Activated T-cell treated with anti-CD3 and anti-CD28 coated beads, Interleukin-2, amount 50 U/mL, for 24 hours (primary cell): ENCODE measurements at places on chromosomes 6 and 20.

DNA sequence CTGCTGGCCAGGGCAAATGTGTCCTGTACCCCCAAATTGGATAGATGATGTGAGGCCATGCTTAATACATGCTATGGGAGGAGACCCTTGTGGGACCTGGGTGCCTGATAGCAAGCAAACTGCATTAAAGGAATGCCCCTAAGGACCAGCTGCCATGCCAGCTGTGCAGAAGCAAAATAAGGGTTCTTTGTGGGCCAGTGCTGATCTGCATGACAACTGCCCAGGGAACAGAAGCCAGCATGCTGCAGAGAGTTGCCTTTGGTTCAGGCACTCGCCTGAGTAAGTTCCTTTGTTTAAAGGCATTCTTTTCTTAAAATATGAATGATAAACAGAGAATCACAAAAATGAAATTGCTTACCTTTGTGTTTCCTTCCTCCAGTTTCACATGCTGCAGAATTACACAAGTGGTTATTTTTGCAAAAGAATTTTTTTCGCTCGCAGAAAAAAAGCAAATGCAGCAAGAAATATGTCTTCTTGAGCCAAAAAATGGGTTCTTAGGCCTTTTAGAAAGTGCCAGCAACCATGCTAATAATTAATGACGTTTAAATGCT, 6.9 kb upstream of the SYNDIG1 start:
- no peaks in the 10 kb centered on the region for H3K4me1 ChIP-seq
- H3K4me3 ChIP-seq, result no peak overlapping the region
- no peak overlapping the region for H3K27ac ChIP-seq
- H3K27me3 ChIP-seq, result peaks cover 11% of the 10 kb centered on the region
- no peak for DNase-seq
- no peaks in the 10 kb centered on the region for H3K36me3 ChIP-seq

GRCh38 chr6:56685994-56686393, 43.3 kb upstream of the DST start:
- H3K4me3 ChIP-seq, result no peak overlapping the region
- H3K4me1 ChIP-seq, result no peaks in the 10 kb centered on the region
- no peaks in the 10 kb centered on the region for H3K27me3 ChIP-seq
- no peak for DNase-seq

DNA sequence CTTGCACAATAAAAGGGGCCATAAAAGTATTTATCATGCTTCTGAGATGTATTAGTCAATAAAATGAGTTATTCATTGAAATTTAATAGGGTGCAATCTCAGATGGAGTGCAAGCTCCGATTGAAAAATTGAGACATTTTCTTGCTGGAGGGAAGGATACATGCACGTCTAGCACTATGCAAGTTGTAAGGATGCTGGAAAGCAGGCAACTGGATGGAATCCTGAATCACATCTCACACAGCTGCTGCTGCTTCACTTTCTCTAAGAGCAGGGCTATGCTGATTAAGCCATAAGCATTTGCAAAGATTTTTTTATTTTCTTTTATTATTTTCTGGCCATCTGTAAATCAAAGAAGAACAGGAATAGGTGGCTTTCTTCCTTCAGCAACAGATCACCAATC, 308.8 kb upstream of the EPHA7 start:
- H3K27ac ChIP-seq, result no peak overlapping the region
- no peak for DNase-seq
- H3K4me3 ChIP-seq, result no peak overlapping the region
- no peaks in the 10 kb centered on the region for H3K4me1 ChIP-seq
- H3K36me3 ChIP-seq, result no peaks in the 10 kb centered on the region

- no peak for DNase-seq
- no peaks in the 10 kb centered on the region for H3K27me3 ChIP-seq
- H3K4me1 ChIP-seq, result no peaks in the 10 kb centered on the region
- H3K36me3 ChIP-seq, result no peaks in the 10 kb centered on the region
Observed at GRCh38 chr20:8834851-8835250, 234.0 kb upstream of the PLCB4 start.

GRCh38 chr20:47295129-47295813, 61.2 kb downstream of the ZMYND8 start:
- peaks cover 14% of the 10 kb centered on the region for H3K4me1 ChIP-seq
- no peak overlapping the region for H3K4me3 ChIP-seq
- DNase-seq, result no peak
- H3K27me3 ChIP-seq, result no peaks in the 10 kb centered on the region
- H3K36me3 ChIP-seq, result peaks cover 90% of the 10 kb centered on the region

DNA sequence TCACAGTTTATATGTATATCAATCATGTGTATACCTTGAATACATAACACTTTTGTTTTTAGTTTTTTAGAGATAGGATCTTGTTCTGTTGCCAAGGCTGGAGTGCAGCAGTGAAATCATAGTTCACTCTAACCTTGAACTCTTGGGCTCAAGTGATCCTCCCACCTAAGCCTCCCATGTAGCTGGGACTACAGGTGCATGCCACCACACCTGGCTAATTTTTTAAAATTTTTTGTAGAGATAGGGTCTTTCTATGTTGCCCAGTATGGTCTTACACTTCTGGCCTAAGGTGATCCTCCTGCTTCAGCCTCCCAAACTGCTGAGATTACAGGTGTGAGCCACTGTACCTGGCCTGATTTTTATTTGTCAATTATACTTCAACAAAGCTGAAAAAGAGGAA, 69.9 kb downstream of the SYCP2L start:
- no peak overlapping the region for H3K27ac ChIP-seq
- peaks cover 41% of the 10 kb centered on the region for H3K27me3 ChIP-seq
- no peaks in the 10 kb centered on the region for H3K36me3 ChIP-seq
- H3K4me1 ChIP-seq, result no peaks in the 10 kb centered on the region
- no peak for DNase-seq
- no peak overlapping the region for H3K4me3 ChIP-seq

GRCh38 chr6:14510038-14510437, 392.5 kb downstream of the CD83 start:
- H3K27ac ChIP-seq, result no peak overlapping the region
- H3K4me3 ChIP-seq, result no peak overlapping the region
- peaks cover 7% of the 10 kb centered on the region for H3K27me3 ChIP-seq
- H3K4me1 ChIP-seq, result peaks cover 22% of the 10 kb centered on the region
- no peaks in the 10 kb centered on the region for H3K36me3 ChIP-seq
- DNase-seq, result no peak

DNA sequence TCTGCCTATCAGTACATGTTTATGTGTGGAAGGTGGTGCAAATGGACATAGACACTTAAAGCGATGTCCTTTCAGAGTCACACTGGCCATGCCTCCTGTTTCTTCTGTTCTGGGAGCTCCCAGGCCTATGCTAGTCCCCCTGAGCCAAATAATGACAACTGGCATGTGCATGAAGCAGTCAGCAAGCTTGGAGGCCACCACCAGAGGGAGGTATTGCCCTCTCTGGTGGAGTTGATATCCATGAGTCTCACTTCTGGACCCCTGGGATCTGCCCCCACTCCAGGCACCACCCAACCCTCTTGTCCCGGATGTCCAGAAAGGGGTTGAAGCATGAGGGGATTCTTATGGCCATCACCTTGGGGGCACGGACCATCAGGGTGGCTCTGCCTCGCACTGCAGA, 172.2 kb downstream of the AIG1 start:
- H3K27me3 ChIP-seq, result no peaks in the 10 kb centered on the region
- H3K36me3 ChIP-seq, result no peaks in the 10 kb centered on the region
- H3K4me1 ChIP-seq, result no peaks in the 10 kb centered on the region
- DNase-seq, result peak; percentile 35
- H3K4me3 ChIP-seq, result no peak overlapping the region
- H3K27ac ChIP-seq, result no peak overlapping the region

GRCh38 chr20:43167615-43168014, 22.1 kb downstream of the PTPRT start:
- no peak overlapping the region for H3K4me3 ChIP-seq
- peaks cover 4% of the 10 kb centered on the region for H3K27me3 ChIP-seq
- no peak overlapping the region for H3K27ac ChIP-seq
- no peak for DNase-seq
- no peaks in the 10 kb centered on the region for H3K4me1 ChIP-seq

DNA sequence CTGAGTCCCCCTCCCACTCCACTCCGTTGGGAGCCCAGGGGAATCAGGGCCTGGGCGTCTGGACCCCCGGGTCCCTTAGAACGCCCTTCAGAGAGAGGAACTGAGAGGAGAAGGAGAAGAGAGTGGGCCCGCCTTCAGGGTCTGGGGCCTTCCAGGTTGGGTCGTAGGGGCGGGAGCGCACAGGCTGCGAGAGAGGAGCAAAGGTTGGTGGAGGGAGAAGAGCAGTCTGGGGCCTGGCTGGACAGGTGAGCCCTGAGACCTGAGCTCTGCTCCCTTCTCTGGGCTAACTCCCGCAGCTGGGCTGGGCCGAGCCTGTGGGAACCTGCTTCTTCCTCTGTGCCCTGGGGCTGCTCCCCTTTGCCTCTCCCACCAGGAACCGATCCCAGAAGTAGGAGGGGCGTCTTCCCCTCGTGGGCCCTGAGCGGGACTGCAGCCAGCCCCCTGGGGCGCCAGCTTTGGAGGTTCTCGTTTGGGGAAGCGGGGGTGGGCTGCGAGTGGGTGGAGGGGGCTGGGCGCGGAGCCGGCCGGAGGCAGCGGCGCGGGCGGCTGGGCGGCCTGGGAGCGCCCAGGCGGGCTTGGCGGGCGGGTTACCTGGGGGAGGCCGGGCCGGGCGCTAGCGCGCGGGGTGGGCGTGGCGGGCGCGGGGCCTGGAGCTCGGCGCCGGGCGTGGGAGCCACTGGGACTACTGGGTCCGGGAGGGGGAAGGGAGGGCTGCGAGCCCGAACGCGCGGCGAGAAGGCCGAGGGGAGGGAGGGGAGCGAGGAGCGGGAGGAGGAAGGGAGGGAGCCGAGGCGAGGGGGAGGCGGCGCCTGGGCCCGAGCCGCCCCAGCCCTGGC, at the start of gene DDR1:
DDR1 (plus strand) TSS at position 835 of the 836 bp plus-strand sequence. CDS start 4,211 bp downstream, outside the sequence.
- H3K4me1 ChIP-seq, result peaks cover 34% of the 10 kb centered on the region
- peak within 1 kb of the TSS; percentile 78 for H3K4me3 ChIP-seq
- DNase-seq, result peak; percentile 67

DNA sequence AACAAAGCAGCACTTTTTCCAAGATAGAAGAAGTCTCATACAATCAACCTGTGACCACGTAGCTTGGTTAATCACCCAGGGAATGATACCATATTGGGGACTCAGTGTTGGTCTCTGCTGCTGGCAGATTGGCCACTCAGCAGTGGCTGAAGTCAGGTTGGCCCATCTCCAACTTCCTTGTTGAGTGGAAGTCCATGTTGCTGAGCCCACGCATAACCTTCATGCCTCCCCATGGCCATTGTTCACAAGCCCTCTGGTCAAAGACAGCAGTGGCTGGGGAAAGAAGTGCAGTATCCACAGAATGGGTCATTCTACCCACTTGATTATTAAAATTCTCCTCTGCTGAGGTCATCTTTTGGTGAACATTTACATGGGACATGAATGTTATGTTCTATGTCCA, 38.5 kb downstream of the PKIB start:
- DNase-seq, result no peak
- no peaks in the 10 kb centered on the region for H3K27me3 ChIP-seq
- H3K4me3 ChIP-seq, result no peak overlapping the region

- no peak overlapping the region for H3K4me3 ChIP-seq
- H3K27me3 ChIP-seq, result peaks cover 4% of the 10 kb centered on the region
- no peak for DNase-seq
- no peaks in the 10 kb centered on the region for H3K36me3 ChIP-seq
- H3K27ac ChIP-seq, result no peak overlapping the region
Observed at GRCh38 chr20:23926944-23927872, 47.7 kb upstream of the CST5 start.

DNA sequence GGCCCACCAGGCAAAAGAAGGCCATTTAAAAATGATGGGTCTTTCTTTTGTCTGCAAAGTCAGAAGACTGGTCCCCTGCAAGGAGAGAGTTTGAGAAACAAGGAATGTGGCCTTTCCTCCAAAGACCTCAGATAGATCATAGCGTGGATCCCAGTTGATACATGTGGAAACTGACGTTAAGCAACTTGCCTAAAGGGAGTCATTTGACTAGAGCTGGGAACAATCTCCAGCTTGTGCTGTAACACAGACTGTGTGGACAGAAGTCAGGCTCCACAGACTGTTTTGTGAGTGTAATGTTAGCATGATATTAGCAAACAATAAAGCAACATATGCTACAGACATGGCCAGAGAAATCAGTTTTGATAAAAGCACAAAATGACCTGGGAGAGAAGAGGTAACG, 140.4 kb upstream of the CITED2 start:
- no peak for DNase-seq
- H3K27ac ChIP-seq, result peak overlapping the region; percentile 87
- H3K36me3 ChIP-seq, result no peaks in the 10 kb centered on the region
- no peaks in the 10 kb centered on the region for H3K27me3 ChIP-seq

DNA sequence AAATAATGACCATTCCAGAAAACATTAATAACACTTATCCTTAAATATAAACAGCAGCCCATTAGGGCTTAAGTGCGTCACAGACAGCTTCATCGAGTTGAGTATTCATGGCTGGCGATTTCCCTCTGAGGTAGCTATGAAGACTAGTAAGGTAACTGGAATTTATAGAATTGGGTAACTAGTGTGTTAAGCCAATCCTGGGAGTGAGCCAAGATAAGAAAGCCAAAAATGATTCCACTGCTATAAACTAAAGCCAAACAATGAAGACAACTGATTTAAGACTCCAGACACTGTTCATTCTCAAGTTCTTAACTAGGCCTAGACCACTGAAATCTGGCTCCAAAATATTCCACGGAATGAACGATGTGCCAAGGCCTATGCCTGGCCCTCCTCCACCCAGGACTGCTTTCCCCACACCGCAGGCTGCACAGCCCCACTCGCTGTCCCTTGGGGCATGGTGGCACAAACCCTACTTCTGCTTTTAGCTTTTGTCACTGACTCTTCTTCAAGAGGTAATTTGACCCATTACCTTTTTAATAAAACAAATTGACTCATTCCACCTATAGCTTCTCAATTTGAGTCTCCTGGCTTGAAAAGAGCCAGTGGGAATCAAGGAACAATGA, 66.0 kb downstream of the BLOC1S5 start:
- H3K36me3 ChIP-seq, result peaks cover 1% of the 10 kb centered on the region
- no peaks in the 10 kb centered on the region for H3K27me3 ChIP-seq
- no peak overlapping the region for H3K4me3 ChIP-seq
- DNase-seq, result no peak

DNA sequence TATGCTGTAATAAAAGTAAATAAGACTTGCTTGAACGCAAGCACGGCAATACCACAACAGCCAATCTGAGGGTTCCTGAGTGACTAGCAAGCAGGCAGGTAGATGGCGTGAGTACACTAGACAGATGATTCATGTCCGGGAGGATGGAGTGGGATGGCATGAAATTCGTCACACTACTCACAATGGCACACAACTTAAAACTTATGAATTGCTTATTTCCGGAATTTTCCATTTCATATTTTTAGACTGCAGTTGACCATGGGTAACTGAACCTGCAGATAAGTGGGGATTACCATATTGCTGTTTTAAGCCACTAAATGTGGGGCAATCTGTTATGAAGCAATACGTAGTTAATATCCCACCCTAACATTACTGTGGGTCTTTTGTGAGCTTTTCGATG, 93.6 kb upstream of the NFATC2 start:
- H3K27ac ChIP-seq, result peak overlapping the region; percentile 65
- no peak for DNase-seq
- H3K4me1 ChIP-seq, result peaks cover 38% of the 10 kb centered on the region
- peaks cover 19% of the 10 kb centered on the region for H3K27me3 ChIP-seq
- H3K36me3 ChIP-seq, result no peaks in the 10 kb centered on the region

- peaks cover 31% of the 10 kb centered on the region for H3K27me3 ChIP-seq
- H3K36me3 ChIP-seq, result no peaks in the 10 kb centered on the region
- H3K4me3 ChIP-seq, result no peak overlapping the region
- no peaks in the 10 kb centered on the region for H3K4me1 ChIP-seq
- no peak overlapping the region for H3K27ac ChIP-seq
Observed at GRCh38 chr6:138537106-138537505, 37.8 kb upstream of the NHSL1 start.
